ENCODE measurements at places on chromosomes 4 and X. TPM values are rescaled to one million over a fixed set of nuclear protein-coding genes. Genes with fewer than 3 reads are reported as not detected.

- H3K36me3 ChIP-seq: no peaks in the 10 kb centered on the region
- no peaks in the 10 kb centered on the region for H3K4me1 ChIP-seq
- H3K4me3 ChIP-seq: no peak overlapping the region
- H3K27ac ChIP-seq: no peak overlapping the region
- H3K27me3 ChIP-seq: no peaks in the 10 kb centered on the region
Observed at GRCh38 chr4:96630839-96631238, 790.9 kb downstream of the PDHA2 start.

- H3K4me3 ChIP-seq: no peak overlapping the region
- H3K27me3 ChIP-seq: peaks cover 1% of the 10 kb centered on the region
- no peak overlapping the region for H3K27ac ChIP-seq
- no peaks in the 10 kb centered on the region for H3K36me3 ChIP-seq
Observed at GRCh38 chrX:17814059-17814458, 47.0 kb downstream of the RAI2 start.

- no peaks in the 10 kb centered on the region for H3K27me3 ChIP-seq
- no peak overlapping the region for H3K27ac ChIP-seq
- H3K36me3 ChIP-seq: no peaks in the 10 kb centered on the region
Observed at GRCh38 chr4:137967480-137968190, 274.5 kb downstream of the SLC7A11 start.

GRCh38 chr4:80036949-80037685, 35.9 kb downstream of the ANTXR2 start:
- H3K27ac ChIP-seq: peak overlapping the region; percentile 97
- peak overlapping the region; percentile 72 for H3K4me3 ChIP-seq
- no peaks in the 10 kb centered on the region for H3K36me3 ChIP-seq
- no peaks in the 10 kb centered on the region for H3K27me3 ChIP-seq
- DNase-seq: no peak

- H3K4me3 ChIP-seq: no peak overlapping the region
- H3K27ac ChIP-seq: no peak overlapping the region
- DNase-seq: no peak
- no peaks in the 10 kb centered on the region for H3K36me3 ChIP-seq
- H3K27me3 ChIP-seq: peaks cover 6% of the 10 kb centered on the region
Observed at GRCh38 chr4:56575820-56576429, 70.3 kb downstream of the ARL9 start.

GRCh38 chr4:110630688-110631402, 8.0 kb upstream of the PITX2 start:
- DNase-seq: no peak
- peak overlapping the region; percentile 85 for H3K27ac ChIP-seq
- peaks cover 13% of the 10 kb centered on the region for H3K4me1 ChIP-seq
- H3K4me3 ChIP-seq: peak overlapping the region; percentile 64

DNA sequence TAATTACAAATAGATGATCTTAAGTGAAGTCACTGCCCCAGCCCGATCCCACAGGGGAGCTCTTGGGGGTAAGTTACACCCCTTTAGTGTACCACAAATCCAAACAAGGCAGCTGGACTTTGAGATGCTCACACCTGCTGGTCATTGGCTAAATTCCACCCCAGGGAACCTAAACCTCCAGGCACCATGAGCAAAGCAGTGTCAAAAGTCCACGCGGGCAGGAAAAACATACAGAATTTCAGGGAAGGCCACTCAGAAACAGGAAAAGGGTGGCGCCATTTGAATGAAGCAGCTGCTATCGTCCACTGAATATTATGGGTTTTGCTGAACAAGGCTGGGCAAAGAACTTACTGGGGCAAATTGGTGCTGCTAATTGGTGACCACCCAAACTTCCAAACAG, 30.9 kb downstream of the SUPT20HL1 start:
- DNase-seq: no peak
- H3K4me1 ChIP-seq: no peaks in the 10 kb centered on the region
- peaks cover 48% of the 10 kb centered on the region for H3K27me3 ChIP-seq
- H3K27ac ChIP-seq: no peak overlapping the region

STBD1 gene
- total RNA-seq: not detected

STPG2 gene
- not detected for total RNA-seq

ADH1A gene
- not detected for total RNA-seq

ARHGAP6 gene
- not detected for total RNA-seq
